ENCODE measurements at places on chromosomes 6 and 20. TPM values are rescaled to one million over a fixed set of nuclear protein-coding genes. Genes with fewer than 3 reads are reported as not detected.

NOTCH4 gene
- 0.15 TPM for polyA plus RNA-seq

ZNF165 gene
- 0.39 TPM for polyA plus RNA-seq

C6orf141 gene
- polyA plus RNA-seq = not detected

DNA sequence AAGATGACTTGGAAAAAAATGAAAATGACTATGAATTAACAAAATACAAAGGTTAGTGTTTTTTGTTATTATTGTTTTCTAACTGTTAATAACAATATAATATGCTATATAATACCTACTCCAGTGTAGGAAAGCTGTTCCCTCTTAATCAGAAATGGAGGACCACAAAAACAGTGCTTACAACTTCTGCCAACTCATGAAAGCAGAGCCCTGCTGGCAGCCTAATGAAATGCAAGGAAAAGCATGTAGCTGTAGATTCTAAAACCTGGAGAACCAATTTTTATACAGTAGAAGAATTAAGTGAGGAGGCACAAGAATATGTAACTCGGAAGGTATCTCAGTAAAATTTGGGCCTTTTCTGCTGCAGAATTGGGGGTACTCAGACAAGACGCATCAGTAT is 29.4 kb downstream of the PHIP start:
- no peak for DNase-seq

DNA sequence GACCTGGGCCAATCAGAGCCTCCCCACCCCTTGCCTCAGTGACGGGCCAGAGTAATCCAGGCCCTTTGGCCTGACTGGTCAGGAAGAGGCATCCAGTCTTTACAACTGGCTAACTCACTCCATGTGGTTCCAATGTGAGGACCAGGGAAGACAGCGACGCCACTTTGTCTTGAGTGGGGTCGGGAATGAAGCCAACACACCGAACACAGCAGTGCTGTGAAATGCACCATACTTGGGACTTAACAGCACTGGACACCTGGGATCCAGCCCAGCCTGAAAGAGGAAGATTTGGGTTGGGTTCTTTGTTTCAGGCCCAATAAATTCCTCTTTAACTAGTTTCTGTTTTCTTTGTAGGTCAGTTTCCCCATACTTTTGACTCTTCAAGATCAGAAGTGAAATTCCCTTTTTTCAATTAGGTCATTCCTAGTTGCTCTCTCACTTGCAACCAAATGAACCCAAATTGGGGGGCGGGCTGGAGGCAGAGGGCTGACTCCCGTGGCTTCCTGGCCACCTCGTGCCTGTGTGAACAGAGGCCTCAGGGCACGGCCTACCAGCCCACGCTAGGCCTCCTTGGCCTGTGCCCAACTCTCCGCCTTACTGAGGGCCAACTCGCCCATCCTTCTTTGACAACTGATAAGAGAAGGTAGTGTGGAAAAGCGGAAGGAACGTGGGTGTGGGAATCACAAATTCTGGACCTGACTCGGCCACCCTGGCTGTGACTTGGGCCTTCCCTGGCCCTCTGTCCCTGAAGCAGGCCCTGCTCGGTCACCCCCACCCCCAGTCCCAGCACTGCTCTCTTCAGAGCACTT is 17.1 kb downstream of the SULF2 start:
- DNase-seq = no peak

DNA sequence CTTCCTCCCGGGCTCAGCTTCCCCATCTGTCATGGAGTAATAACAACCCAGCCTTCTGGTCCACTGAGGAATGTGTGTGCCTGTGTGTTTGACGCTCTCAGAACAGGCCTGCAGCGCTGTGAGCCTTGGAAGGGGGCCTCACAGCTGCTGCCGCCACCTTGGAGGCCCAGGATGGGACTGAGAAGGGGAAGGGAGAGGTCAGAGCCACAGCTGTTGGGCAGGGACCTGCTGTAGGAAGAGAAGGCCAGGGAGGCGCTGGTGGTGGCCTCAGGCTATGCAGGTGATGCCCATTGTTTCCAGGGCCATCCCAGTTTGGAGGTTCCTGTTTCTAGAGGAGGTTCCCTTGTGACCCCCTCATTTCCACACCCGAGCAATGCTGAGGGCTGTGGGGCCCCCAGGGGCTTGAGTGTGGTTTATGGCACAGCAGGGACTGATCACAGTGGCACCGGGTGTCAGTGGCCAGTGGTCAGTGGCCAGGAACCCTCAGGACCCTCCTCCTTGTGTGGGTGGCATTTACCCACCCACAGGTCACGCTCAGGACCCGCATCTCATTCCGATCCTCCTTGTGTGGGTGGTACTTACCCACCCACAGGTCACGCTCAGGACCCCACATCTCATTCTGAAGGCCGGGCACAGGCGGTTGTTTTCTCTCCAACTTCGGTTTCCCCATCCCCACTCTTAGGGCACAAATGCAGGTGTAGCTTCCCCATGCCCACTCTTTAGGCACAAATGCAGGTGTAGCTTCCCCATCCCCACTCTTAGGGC is 14.0 kb downstream of the TPD52L2 start:
- DNase-seq = no peak

DNA sequence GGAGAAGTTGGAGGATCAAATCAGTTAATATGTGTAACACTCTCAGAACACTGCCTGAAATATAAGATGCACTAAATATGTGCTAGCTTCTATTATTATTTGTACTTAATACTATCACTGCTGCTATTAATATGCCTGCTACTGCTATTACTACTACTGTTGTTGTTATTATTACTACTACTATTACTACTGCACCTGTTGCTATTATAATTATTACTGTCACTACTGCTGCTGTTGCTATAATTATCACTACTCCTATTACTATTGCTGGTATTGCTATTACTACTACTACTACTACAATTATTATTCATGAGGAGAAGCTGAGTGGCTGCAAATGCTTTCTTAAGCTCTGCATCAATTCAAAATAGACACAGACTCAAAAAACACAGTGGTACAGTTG is 16.7 kb upstream of the SSTR4 start:
- no peak for DNase-seq

DNA sequence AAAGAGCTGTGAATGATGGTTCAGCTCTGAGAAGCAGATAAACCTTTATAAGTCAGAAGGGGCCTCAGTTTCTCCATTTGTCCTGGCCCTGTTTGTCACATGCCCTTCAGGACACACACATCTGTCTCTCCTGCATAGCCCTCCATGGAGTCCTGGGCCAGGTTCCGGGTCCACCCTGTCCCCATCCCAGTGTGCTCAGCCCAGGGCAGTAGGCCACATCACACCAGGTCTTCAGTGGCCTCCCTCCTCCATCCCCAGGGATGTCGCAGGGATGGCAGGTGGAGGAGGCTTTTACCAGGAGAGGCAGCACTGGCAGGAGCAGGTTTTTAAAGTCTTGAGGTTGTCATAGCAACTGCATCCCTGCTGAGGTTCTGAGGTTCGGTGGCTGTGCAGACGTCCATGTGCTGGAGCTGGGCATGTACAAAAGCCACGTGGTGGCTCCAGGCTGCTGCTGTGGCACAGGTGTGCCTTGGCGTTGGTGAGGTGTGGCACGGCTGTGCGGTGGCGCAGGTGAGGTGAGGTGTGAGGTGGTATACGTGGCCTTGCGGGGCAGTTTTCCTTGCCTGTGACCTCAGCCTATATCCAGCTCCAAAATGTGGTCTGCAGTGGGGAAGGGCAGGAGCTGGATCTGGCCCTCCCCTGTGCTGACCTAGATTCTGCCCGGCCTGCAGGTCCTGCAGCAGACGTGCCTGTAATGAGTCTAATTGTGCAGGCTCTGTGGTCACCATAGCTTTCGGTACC is 8.0 kb upstream of the NPBWR2 start:
- no peak for DNase-seq

- no peak for DNase-seq
Measured at GRCh38 chr6:79869184-79869583, 78.2 kb downstream of the ELOVL4 start.

DNA sequence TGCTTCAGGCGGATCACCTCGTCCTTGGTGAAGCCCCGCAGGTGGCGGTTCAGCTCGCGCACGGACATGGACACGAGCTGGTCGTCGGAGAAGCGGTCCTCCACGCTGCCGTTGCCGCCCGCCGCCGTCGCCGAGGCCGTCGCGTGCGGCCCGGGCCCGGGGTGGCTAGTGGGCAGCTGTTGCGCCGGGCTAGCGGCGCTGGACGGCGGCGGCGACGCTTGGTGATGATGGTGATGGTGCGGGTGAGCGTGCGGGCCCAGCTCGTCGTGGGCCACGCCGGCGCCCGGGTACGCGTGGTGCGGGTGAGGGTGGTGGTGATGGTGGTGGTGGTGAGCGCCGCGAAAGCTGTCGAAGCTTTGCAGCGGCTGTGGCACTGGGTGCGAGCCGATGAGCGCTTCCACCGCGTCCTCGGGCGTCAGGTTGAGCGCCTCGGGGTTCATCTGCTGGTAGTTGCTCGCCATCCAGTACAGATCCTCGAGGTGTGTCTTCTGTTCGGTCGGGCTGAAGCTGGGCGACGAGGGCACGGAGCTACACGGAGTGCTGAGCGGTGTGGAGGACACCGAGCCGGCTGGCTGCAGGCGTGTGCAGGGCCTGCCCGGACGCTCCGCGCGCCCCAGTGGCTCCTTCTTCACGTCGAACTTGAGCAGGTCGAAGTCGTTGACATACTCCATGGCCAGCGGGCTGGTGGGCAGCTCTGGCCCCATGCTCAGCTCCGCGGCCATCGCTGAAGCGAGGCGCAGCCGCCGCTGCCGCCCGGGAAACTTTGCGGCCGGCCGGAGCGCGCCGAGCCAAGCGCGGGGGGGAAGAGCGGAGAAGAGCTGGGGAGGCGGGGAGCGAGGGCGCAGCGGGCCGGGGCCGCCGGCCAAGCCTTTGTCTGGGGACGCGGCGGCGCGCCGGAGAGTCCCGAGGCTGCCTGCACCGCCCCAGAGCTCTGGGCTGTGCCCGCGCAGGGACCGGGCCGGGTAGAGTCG is 622 bp downstream of the MAFB start:
- DNase-seq = no peak

- no peak for DNase-seq
Measured at GRCh38 chr6:94300424-94301144, 881.2 kb upstream of the EPHA7 start.

GRCh38 chr6:133583907-133584427 is 304.9 kb upstream of the TCF21 start:
- no peak for DNase-seq

GRCh38 chr20:31842471-31843157 is 2.8 kb downstream of the FOXS1 start:
- DNase-seq = no peak

Measured in immature natural killer cell (primary cell).